ENCODE measurements at places on chromosomes 6 and 20.

DNA sequence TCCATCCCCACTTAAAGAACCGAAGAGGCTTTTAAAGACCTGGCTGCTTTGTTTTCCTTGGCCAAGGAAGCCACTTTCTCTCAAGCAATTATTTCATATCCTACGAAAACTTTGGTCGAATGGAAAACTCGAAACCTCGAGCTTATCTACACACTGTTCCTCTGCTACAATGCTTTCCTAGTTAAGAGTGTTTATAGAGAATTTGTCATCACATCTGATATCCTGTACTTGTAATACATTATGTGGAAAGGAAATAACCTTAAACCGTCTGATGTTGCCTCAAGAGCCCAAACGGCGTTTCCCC is 28.1 kb downstream of the TFAP2B start:
- no peak for DNase-seq

DNA sequence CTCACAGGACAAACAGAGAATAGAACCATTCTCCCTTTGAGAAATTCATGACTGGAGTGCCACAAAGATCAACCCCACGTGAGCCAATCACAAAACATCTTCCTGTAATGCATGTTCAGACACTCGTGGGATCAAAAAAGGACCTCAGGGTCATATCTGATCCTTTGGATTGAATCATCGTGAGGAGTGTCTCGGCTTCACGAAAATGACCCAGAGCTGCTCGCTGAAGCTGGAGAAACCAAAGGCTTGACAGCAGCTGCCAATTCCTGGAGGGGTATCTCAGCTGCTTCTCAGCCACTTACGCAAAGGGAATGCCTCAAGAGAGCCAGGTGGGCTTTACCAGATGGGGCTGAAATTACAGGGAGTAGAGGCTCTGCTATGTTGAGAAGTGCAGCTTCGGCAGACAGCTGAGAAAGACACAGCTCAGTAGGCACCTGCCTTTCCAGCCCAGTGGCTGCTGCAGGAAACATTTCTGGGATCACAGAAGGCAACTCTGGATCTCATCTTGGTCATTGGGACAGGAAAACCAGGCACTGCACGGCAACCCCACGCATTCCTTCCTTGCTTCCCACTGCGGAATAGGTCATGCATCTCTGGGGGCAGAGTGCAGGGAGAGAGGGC is 813.1 kb downstream of the KIF16B start:
- no peak for DNase-seq

GRCh38 chr6:2514965-2515543 is 235.7 kb downstream of the MYLK4 start:
- DNase-seq, result peak; percentile 47

DNA sequence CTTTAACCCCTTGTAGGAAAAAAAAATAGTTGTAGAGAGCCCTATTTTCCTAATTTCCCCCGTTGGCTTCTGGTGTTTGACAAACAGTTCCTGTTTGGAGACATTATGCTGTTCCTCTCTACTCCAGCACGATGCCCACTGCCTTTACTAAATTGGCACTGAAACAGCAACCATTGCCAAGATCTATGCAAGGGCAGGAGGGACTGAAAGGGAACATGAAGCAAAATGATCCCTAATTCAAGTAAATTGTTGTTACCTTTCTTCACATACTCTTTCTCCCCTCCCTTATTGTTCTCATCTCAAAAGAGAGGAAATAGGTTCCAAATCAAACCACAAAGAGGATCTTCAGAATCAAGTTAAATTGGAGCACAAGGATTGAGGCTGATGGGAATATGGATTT is 764.1 kb upstream of the MMS22L start:
- no peak for DNase-seq

GRCh38 chr6:540490-540889 is 116.4 kb downstream of the HUS1B start:
- DNase-seq, result no peak

GRCh38 chr6:156391061-156391672 is 386.0 kb upstream of the ARID1B start:
- no peak for DNase-seq

GRCh38 chr6:89479897-89480296 is 46.9 kb downstream of the ANKRD6 start:
- DNase-seq, result no peak

GRCh38 chr6:48733581-48733980 is 622.6 kb upstream of the PTCHD4 start:
- DNase-seq, result no peak

DNA sequence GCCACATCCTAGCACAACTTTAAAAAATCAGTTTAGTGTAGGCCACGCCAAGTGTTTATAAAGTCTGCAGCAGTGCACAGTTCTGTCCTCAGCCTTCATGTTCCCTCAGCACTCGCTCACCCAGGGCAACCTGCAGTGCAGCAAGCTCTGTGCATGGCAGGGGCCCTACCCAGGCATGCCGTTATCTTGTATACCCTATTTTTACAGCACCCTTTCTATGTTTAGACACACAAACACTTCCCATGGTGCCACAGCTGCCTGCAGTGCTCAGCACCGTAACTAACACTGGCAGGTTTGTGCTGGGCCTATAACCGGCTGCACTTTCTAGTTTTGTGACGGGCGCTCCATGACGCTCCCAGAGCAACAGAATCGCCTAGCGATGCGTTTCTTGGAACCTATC is 43.8 kb downstream of the ZBTB46 start:
- peak; percentile 51 for DNase-seq

- DNase-seq, result no peak
Observed at GRCh38 chr20:9565910-9566550, 51.6 kb downstream of the LAMP5 start.

GRCh38 chr6:82703230-82703629 is 339.6 kb downstream of the TPBG start:
- no peak for DNase-seq

DNA sequence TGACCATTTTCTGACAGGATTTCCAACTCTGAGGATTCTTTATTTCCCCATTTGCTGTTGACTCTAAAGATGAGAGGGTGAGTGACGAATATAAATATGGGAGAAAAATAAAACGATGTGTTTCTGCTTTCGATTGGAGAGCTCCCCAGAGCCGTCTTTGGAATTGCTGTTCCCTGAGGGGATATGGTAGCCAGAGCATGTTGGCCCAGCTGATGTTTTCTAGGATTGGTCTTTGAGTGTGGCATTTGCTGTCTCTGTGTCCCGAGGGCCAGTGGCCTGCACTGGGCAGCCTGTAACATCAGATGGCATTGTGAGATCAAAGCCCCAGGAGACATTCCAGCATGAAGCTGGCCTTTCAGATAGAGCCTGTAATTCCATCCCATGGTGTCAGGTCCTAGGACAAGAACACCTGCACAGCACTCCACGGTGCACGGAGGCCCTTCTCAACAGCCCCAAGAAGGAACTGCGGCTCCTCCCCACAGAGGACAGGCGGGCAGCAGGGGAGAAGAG is 26.7 kb downstream of the PKIG start:
- no peak for DNase-seq

DNA sequence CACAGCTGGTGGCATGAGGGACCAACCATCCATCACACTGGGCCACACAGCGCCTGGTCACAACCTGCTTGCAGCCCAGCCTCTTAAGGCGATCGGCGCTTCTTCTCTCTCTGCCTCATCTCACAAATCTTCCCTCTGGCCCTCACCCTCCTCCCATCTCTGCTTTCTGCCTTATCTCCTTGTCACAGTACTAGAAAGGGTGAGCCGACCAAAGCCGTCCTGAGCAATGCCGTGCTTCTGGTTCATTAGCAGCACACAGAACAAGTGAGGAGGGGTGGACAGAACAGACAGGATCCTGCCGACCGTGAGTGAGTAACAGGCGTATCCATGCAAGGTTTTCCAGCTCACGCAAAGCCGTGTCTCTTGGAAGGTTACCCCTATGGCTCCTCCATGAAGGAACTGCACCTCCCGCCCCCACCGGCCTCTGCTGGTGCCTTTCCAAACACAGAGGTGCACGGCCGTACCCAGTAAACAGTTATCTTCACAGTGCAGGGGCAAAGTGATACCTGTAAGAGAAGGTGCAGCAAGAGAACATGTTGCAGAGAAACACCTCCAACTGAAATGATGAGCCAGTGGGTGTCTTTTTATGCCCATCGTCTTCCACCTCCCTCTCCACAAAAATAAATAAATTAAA is 331.7 kb downstream of the FARS2 start:
- no peak for DNase-seq

DNA sequence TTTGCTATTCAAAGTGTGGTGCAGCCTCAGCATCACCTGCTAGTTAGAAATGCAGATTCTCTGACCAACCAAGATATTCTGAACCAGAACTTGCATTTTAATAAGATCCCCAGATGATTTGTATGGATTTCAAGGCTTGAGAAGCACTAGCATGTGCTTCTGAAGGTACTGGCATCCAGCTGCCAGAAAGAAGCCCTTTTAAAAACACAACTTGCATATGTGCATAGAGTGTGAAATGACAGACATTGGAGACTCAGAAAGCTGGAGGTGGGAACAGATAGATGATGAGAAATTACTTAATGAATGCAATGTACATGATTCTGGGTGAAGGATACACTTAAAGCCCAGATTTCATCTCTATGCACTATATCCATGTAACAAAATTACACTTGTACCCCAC is 409.3 kb upstream of the SPTLC3 start:
- DNase-seq, result no peak

DNA sequence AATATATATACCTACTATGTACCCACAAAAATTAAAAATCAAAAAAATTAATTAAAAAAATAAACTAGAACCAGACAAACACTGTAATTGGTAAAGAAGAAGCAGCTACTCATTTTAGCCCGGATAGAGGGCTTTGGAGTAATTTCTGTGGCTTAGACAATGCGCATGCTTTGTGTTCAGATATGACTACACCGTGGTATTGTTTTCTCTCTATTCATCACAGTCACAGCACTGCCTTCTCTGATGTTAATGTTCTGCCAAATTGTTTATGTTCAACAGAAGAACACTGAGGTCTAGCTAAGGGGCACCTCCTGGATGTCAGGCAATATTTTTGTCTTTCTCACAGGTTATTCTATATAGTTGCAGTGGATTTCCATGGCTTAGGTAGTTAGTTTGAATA is 77.5 kb upstream of the GJE1 start:
- no peak for DNase-seq

- DNase-seq, result no peak
Observed at GRCh38 chr20:2084703-2085102, 16.9 kb upstream of the STK35 start.

- peak; percentile 77 for DNase-seq
Observed at GRCh38 chr20:25058051-25058846, at the start of gene ACSS1. ACSS1 (minus strand) TSS chr20:25058139; CDS start chr20:25058102, 37 bp downstream.

GRCh38 chr6:162670345-162670744 is 57.2 kb downstream of the PRKN start:
- no peak for DNase-seq

DNA sequence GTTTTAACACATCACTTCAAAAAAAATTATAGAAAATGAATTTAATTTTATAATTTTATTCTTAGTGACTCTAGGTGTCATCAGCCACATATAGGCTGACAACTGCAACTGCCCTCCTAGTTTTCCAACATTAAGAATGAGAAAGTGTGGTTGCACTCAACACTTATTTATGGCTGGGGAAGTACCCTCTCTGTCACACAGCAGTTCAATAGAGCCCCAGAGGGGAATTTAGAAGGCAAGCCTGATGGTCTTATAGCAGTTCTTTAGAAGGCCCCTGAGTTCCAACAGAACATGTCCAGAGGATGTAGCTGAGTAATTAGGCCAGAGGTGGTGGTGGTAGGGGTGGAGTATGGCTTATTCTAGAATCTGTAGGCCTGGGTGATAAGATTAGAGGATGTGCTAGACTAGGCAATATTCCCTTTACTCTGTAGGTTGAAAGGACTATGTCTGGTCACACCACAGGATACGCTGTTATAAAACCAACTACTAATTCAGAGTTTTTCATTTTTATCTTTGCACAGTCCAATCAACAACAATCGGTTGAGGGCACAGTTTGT is 226.5 kb upstream of the CITED2 start:
- DNase-seq, result no peak

DNA sequence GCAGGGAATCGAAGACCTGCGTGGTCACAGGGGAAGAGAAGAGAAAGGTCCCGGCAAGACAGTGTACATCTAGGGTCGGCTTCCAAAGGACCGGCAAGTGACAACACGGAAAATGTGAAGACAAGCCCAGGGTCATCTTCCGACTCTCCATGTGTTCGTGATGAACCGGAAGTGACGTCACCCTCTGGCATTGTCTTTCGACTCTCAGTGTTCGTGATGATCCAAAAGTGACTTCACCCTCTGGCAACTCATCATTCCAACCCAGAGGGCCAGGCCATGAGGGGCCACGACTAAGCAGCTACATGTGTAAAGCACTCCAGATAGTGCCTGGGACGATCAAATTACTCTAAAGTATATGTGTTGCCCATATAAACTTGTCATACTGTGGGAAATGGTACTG is 290.8 kb downstream of the THBS2 start:
- peak; percentile 65 for DNase-seq

GRCh38 chr20:13342469-13343242 is 121.6 kb downstream of the ISM1 start:
- no peak for DNase-seq

GRCh38 chr20:22611636-22612035 is 27.3 kb upstream of the FOXA2 start:
- no peak for DNase-seq

DNA sequence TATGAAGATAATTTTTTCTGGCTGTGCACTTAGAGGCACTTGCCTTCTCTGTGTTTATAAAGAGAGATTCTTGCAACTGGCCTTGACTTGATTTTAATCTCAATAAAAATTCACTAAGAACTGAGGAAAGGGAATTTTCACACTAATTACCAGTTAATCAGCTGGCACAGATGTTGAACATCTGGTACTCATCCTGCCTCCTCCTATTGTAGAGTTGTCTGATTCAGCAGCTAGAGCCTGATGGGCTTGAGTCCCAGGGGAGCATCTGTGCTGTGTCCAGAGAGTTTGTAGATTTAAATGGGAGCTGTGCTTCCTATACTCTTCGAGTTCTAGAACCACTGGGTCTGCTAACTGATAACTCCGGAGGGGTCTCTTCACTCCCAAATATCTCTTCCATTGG is 284.4 kb upstream of the RNF24 start:
- no peak for DNase-seq

DNA sequence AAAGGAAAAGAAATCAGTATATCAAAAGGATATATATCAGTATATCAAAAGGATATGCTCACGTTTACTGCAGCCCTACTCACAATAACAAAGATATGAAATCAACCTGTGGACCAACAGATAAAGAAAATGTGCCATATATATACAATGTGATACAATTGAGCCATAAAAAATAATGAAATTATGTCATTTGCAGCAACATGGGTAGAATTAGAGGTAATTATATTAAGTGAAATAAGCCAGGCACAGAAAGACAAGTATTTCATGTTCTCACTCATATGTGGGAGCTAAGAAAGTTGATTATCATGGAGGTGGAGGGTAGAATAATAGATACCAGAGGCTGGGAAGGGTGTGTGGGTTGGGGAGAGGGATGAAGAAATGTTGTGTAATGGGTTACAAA is 102.9 kb upstream of the MARCKS start:
- no peak for DNase-seq

DNA sequence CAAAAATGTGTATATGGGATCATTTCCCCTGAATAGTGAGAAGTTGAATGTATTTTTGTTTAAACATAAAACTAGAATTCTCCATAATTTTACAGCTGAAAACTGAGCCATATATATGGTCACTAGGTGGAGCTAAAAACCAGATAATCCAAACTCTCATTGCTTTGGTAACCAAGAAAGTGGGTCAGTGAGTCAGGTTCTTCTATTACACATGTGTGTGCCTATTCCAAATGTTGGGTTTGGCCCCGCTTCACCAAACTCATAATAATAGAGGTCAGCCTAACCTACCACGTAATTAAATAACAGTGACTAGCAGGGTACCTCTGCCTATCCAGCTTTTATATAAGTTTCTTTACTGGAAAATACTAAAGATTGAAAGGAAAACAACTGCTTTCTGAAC is 19.3 kb upstream of the RNGTT start:
- peak; percentile 43 for DNase-seq

- no peak for DNase-seq
Observed at GRCh38 chr6:1580585-1580984, 29.1 kb upstream of the FOXC1 start.
